Dermis blood vessel endothelial cell (primary cell): ENCODE measurements at places on chromosomes 3 and 15.

DNA sequence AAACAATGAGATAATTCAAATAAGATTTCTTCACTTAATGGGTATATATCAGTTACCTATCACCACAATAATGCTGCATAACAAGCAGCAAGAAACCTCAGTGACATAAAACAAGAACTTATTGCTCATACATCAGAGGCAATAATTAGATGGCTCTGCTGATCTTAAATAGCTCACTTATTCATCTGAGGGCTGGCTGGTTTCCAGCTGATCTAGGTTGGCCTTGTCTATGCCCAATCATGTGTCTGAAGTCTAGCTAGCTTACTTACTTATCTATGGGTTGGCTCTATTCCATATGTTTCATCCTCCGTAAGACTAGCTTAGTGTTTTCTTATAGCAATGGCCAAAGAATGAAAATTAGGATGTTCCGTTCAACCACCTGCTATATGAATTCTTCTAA lies 109.4 kb upstream of the AGTR1 start:
- DNase-seq = no peak

DNA sequence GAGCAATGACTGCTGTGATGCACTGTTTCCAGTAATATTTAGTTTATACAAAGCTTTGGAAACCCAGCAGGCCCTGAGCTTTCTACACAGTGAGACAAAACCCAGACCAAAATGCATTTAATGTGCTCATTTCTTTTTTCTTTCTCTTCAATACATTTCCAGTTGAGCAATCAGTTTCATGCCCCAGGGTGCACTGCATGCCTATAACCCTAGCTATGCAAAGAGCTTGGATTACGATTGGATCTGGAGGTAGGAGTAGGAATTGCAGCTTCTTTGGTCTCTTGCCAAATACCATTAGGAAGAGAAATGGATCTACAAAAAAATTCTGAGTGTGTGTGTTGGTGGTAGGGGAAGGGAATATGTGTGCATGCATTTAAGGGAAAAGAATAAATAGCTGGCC lies 1001.4 kb downstream of the SQOR start:
- no peak for DNase-seq

- no peak for DNase-seq
Measured at GRCh38 chr15:101439285-101439919, 50.1 kb downstream of the PCSK6 start.

DNA sequence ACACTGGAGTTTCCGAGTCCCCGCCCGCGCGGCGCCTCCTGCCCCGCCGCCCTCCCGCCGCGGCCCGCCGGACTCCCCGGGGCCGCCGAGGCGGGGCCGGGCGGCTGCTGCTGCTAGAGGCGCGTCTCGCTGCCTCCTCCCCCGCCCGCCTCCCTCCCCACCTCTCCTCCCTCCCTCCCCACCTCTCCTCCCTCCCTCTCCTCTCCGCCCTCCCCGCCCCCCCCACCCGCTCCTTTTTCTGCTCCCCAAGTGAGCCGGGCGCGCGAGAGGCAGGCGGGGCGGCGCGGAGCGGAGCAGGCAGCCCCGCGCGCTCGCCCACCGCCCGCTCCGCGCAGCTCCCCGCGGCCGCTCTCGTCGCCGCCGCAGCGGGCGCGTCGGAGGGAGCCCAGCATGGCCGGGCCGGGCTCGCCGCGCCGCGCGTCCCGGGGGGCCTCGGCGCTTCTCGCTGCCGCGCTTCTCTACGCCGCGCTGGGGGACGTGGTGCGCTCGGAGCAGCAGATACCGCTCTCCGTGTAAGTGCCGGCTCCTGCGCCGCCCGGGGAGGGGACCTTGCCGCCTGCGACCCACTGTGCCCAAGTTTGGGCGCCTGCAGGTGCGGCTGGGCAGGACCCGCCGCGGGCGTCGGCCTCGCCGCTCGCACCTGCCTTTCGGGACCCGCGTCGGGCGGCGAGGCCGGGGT lies at the start of gene CACNA2D3:
TSS of gene CACNA2D3 (plus strand) at position 229 of the 679 bp plus-strand sequence.
- DNase-seq = no peak

DNA sequence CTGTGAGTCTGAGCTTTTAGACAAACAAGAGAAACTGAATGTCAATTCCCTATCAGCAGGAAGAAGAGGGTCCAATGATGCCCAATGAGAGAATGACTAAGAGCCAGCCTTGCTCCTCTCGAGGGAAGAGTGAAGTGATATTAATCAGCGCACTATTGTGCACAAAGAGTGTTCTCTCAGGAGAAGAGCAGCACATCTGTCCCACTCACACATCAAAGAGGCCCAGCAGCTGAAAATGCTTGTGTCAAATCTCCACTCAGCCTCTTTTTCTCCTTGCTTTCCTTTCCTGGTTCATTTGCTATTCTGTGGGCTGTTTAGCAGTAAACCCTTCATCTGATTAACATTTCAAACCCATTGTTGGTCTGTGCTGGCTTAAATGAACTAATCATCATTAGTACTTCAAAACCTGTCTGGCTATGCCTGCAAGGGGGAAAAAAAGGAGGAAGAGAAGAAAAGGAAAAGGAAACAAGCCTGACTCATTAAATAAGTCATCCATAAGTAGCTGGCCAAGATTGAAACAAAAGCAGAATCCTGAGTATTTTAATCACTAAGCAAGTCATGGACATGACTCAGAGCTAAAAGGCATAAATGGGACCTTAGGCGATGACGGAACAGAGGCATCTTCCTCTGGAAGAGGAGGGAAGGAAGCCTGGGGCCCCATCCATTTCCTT lies 912.7 kb downstream of the TUSC7 start:
- peak; percentile 91 for DNase-seq
